GM23248 (cell line): ENCODE measurements at places on chromosomes 7 and 10. TPM values are rescaled to one million over a fixed set of nuclear protein-coding genes. Genes with fewer than 3 reads are reported as not detected.
A peak's percentile ranks its signal among the peaks of the same experiment; 100 is the strongest.

SFXN2 gene
- 0.51 and 1.1 TPM in 2 replicates for total RNA-seq

SEC61G gene
- total RNA-seq: 551 and 1,194 TPM in 2 replicates

UMAD1 gene
- 11.8 and 15.6 TPM in 2 replicates for total RNA-seq

LAMB1 gene
- total RNA-seq: 135 and 166 TPM in 2 replicates

GRCh38 chr7:45031829-45032228, 31.8 kb downstream of the CCM2 start:
- DNase-seq: no peak

DNA sequence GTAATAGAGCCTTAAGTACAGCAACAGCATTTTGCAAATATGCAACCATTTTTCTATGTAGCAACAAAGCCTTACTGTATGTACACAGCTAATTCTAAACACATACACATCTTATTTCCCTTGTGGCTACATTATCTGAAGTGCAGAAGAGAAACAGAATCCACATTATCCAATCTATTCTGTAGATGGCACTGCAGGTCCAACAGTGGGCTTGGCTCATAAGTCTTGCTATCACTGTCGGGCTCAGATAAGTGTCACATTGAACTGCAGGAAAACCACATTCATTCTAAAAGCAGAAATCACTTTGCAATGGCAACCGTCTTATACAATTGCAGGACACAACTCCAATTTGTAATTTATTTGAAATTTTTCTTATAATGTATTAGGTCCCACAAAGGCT, 109.8 kb upstream of the NOBOX start:
- DNase-seq: no peak

DNA sequence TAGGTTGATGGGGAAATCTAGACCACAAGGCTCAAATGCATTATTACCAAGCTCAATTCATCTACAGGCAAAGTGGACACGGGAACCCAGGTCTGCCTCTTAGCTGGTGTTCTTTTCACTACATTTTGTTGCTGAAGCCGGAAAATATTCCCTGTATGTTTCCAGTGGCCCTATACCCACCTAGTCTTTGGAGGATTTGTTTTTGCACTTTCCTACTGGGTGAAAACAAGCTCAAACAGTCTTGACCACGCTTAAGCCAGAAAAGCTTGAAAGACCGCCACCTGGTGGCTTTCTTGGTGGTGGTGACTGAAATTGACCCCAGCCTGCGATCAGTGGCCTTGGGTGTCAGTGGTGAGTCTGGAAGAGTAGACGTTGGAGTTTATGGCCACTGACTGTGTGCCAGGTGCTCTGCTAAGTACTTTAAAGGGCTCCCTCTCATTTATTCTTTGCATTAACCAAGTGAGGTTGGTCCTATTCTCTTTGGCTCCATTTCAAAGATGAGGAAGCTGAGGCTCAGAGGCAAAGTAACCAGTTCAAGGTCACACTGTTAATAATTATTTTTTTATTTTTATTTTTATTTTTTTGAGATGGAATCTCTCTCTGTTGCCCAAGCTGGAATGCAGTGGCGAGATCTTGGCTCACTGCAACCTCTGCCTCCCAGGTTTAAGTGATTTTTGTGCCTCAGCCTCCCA, 11.1 kb upstream of the CRTAC1 start:
- peak; percentile 73 for DNase-seq
